Tongue (tissue), 3 donors: ENCODE measurements at places on chromosomes 12 and 14. TPM values are rescaled to one million over a fixed set of nuclear protein-coding genes. Genes with fewer than 3 reads are reported as not detected.

- DNase-seq, result no peak
Measured at GRCh38 chr12:49225576-49226166, 36.8 kb upstream of the TUBA1A start.

DNA sequence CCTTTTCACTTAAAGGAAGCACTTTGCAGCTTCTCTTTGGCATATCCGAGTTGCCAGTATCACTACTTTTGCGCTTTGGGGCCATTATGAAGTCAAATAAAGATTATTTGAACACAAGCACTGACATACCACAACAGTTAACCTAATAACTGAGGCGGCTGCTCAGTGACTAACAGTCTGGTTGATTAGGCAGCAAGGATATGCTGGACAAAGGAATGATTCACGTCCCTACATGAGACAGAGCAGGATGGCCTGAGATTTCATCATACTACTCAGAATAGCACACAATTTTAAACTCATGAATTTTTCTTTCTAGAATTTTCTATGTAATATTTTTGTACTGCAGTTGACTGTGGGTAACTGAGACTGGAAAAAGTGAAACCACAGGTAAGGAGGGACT, 56.9 kb upstream of the E2F7 start:
- DNase-seq, result no peak

GRCh38 chr12:128476266-128476665, 209.3 kb downstream of the TMEM132C start:
- DNase-seq, result no peak

DNA sequence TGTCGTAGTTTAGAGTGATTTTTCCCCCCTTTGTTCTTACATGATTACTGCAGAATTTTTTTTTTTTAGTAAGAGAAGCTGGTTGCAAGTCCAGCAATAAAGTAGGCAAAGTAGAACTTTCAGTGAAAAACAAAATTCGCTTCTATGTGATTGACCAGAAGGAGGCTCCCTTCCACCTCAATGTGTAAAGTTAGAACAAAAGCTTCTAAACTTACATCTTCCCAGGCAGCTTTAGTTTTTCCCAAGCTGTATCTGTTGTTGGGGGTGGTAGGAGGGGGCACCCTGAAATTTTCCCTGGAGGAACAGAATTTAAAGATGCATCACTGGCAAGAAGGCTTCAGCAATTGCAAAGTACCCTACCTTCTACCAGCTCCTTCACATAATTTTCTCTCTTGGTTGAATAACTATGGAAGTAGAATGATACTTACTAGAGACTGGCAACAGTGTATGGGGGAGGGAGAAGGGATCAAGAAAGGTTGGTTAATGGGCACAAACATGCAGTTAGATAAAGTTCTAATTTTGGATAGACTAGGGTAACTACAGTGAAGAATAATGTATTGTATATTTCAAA, 87.3 kb upstream of the E2F7 start:
- DNase-seq, result peak; percentile 48

DNA sequence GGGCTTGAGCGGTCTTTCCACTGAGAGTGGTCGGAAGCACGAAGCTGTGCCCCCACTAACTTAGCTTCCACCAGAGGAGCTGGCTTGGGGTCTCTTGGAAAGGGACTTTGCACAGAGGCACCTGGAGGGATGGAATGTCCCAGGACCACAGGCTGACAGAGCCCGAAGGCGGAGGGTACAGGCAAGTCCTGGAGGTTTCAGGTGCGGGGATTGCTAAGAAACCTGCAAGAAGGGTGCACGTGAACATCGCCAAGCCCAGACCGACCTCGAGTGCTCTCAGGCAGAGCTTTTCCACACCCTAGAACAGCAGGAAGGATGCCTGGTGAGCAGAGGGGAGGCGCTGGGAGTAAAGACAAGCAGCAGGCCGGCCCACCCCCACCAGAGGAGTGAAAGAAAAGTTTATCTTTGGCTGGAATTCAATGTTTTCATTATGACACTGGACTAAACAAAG, 61.6 kb downstream of the SERPINA3 start:
- DNase-seq, result no peak

DNA sequence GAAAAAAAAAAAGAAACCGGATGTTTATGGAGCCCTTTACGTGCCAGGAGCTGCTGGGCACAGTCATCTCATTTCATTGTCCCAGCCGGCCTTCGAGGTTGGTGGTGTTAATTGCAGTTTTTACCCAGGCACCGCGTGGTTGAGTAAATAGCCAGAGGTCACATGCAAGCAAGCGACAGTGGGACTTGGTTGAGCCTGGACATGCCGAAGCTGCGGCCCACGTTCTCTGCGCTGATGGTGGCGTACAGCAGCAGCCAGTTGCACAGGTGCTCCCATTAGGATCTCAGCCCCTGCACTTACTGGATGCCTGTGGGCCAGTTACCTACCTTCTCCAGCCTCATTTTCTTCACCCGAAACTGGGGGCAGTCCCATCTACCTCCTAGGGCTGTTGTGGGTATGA, 54.0 kb downstream of the TSPAN9 start:
- DNase-seq, result no peak

DNA sequence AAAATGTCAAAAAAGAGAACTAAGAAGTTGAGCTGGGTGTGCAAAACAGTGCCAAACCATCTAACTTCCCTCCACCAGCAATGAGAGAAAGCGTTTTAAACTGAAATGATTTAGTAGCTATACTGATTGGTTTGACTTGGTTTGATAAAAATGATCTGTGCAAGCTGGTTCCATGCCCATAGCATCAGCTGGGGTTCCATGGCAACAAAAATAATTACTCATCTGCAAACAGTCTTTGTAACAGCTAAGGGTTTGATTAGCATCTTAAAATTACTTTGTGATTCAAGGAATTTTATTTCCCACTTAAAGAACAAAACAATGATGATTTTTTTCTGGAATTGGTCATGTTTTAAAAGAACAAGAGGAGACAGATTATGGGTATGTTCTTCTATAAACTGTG, 15.0 kb upstream of the BICD1 start:
- DNase-seq, result no peak

DNA sequence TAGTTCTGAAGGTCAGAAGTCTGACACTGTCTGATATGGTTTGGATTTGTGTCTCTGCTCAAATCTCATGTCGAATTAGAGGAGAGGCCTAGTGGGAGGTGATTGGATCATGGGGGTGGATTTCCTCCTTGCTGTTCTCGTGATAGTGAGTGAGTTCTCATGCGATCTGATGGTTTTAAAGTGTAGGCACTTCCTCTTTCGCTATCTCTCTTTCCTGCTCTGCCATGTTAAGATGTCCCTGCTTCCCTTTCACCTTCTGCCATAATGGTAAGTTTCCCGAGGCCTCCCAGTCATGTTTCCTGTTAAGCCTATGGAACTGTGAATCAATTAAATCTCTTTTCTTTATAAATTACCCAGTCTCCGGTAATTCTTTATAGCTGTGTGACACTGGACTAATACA, 84.1 kb upstream of the TMTC1 start:
- no peak for DNase-seq

GRCh38 chr12:91139286-91139685, 28.0 kb upstream of the LUM start:
- peak; percentile 53 for DNase-seq

DNA sequence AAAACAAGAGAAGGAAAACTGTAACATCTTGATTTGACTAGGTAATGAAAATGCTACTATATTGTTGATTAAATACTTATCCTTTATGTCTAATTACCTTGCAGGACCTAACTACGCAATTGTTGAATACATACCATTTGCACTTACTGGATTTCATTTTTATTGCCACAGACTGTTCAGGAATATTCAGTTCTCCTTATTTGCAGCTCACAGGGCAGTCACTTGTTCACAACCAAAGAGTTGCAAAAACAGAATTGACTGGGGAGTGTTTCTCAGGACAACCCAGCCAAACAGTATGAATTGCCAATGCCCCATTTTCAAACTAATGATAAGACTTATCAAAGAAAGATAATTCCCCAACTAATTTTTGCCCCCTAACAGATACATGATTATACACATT, 49.4 kb downstream of the CIT start:
- no peak for DNase-seq

- no peak for DNase-seq
Measured at GRCh38 chr14:85325134-85326017, 204.6 kb upstream of the FLRT2 start.

DNA sequence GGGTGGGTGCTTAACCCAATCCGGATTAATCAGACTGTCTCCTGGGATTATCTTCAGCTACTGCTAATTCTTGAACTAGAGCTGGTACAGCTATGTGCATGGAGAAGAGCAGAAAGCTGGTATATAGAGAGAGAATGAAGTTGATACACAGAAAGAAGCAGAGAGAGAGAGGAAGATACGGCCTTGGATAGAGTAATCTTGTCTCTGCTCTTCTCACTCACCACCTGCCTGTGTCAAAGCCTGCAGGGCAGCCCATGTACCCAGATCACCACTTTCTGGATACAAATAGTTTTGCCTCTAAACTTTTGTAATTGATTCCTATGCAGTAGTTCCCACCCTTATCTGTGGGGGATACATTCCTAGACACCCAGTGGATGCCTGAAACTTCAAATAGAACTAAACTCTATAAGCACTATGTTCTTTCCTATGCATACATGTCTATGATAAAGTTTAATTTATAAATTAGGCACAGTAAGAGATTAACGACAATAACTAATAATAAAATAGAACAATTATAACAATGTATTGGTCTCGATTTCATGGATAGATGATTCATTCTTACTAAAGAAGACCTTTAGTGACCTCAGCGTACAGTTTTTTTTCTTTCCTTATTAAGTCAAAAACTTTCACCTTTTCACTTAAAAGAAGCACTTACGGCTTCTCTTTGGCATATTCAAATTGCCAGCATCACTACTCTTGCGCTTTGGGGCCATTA, 45.5 kb downstream of the YEATS4 start:
- no peak for DNase-seq

DNA sequence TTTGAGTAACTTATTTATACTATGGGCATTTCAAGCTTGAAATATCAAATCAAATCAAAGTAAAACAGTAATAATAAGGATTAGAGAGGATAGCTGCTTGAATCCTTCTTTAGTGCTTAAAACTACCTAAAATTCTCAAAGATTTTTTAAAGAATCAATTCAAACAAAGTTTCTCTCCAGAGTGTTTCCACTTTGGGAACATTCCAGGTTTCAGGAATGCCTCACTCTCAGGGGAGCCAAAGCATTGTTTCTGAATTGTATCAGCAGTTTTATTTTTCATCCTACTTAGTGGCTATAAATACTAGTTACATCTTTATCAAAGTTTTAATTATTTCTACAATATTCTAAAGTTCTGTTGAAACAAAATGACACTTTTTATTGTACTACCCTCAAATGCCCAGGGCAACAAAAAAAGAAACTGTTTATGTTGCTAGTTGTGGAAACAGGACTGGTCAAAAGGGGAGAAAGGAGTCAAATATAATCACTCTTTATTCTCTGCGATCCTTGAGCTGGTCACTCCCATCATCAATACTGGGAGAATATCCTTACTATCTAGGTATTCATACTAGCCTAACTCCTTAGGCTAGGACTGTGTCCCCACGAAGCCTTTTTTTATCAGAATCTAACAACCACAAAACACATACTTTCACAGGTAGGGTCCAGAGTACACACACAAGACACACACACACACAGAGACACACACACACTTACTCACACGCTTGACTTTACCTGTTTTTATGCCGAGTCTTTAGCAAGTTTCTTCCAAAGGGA, 598 bp downstream of the RASSF9 start:
- DNase-seq, result peak; percentile 35

DNA sequence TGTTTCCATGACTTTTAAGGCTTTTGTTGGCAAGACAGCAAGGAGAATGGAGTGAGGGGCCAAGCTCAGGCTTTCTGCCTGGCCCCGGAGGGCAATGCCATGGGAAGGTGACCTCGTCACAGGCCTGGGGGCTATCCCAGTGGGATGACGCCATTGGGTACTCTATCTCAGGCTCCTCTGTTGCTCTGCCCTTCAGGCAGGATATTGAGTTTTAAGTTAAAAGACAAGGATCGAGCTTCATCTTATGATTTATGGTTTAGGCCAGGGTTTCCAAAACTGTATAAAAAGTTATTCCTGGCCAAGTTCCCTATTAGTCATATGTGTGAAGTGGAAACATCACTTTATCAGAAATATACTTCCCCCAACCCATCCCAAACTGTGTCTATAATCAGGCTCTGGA, 127.7 kb downstream of the ZFP36L1 start:
- DNase-seq, result no peak

DNA sequence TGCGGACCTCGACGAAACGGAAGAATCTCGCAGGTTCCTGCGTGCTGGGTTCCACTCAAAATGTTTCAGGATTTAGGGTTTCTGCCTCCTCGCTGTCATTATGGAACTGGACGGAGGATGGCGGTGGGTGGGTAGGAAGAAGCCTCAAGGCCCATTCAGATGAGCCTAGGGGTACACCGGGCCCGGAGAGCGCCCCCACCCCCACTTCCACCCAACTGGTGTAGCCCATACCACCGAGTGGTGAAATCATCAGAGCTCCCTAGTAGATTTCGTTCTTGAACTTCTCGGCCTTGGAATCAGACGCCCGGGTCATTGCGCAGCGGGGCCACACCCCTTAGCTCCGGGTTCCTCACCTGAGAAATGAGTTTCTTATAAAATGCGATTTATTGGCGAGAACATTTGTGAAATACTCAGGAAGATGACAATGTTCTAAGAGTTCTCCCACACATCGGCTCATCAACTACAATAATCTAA, 13.3 kb upstream of the TBX3 start:
- DNase-seq, result no peak

DNA sequence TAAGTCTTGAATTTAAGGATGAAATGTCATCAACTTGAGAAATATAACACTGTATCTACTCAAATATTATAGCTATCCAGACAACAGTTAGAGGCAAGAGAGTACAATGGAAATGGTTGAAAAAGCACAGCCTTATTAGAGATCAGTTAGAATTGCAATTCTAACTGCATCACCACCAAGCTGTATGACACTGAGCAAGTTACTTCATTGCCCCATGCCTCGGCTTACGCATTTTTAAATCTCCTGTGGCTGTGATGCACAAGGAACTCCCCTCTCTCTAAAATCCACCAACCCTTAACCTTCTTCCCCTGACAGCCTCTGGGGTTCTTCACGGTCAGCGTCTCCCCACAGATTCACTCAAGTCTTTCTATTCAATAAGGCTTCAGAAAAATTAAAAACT, 75.1 kb downstream of the MED13L start:
- DNase-seq, result no peak

DNA sequence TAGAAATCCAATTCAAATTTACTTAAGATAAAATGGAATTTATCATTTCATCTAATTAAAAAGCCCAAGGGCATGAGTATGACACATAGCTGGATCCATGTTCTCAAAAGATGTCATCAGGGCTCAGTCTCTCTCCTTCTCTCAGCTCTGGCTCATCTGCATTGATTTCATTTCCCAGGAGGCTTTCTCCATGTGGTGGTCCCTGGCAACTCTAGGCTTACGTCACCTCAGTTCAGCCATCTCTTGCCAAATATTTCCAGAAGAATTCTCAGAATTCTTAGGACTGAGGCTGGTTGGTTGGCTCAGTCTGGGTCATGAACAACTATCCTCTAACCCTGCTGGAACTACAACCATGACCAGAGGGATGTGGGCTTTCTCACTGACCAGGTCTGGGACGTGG, 65.3 kb downstream of the FOS start:
- DNase-seq, result no peak

The OAS2 gene
- 2.6 TPM for total RNA-seq

The PROX2 gene
- not detected for total RNA-seq

The CD163 gene
- total RNA-seq, result 8.8 TPM

The KLHDC2 gene
- total RNA-seq, result 94.7 TPM

The SRRM4 gene
- total RNA-seq, result 0.31 TPM

The APOF gene
- not detected for total RNA-seq

The MEG3 gene
- total RNA-seq, result 1,377 TPM

The SNX6 gene
- total RNA-seq, result 157 TPM

The OLR1 gene
- total RNA-seq, result 1.2 TPM

The CCDC60 gene
- total RNA-seq, result 0.62 TPM

The PCED1B gene
- 0.31 TPM for total RNA-seq
